HAP-1 (cell line): ENCODE measurements at places on chromosomes 2 and 18.

DNA sequence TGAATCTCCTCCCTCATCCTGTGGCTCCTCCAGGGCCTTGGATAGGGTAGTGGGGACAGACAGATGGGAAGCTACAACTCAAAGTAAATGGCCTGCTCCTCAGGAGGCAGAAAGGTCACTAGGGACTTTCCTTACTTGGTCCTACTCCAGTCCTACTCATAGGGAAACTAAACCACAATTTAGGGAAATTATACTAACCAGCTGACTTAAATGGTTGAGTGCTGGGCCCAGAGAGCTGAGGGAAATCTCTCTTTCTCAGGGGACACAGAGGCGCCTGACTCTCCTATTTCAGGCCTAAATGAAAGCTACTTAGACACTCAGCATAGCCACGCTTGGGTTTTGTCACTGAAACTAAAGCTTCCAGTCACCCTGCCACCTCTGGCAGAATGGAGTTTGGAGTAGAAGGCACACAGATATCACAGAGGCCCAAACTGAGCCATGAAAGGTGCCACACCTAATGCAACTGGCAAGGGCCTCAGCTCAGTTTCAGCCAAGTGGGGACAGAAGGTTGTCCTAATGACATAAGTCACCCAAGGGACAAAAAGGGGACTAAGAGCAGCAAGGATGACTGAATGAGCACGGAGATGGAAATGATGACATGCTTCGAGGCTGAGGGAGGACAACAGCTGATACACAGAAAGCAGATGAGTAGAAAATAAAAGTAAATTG is 24.0 kb downstream of the CERKL start:
- no peak for DNase-seq

DNA sequence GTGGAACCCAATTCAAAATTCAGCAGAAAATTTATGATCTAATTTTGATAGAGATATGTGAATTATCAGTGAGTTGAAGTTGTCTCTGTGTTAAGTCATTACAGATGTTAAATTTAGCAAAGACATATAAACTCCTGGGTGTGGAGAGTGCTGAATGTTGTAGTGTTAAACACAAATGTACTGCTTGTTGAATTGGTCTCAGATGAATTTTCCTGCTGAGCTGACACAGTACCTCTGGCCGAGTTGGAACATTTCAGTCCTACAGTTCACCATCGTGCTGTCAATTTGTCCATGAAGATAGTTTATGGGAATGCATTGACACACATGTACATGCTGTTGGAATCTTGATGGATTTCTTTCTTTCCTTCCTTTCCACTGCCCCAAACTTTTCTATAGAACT is 255.9 kb downstream of the PLCL1 start:
- no peak for DNase-seq

DNA sequence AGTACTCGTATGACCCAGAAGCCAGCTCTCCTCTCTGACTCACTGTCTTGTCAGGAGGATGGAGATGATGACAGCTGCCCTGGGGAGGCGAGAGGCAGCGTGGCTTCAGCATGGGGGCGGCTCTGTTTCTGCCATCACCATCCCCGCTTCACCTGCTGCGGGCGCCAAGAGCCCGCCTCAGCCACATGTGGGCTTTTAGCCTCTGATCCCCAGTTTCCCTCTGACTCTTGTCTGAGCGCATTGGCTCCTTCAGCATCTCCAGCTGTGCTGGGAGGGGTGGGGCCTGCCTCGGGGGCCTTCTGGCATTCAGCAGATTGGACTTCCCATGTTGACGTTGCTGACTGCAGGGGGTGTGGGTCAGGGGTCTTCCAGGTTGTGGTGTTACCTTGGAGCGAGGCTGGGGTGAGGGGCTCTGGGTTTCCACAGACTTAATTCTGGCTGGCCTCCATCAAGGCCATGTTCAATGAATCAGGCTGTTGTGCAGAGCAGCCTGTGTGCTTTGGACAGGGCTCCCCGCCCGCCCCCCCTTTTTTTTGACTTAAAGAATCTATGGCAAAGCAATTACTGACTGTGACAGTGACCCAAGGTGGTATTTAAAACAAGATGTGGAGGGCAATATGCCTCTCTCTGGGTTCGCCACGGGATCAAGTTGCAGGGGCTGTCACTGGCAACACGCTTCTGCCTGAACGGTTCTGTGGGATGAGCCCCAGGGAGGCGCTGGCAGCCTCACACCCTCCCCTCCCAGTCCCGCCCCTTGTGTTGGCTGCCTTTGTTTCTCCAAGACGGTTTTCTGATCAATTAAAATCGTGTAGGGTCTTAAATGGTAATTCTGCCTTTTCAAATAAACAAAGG is 228.3 kb downstream of the LDLRAD4 start:
- no peak for DNase-seq

DNA sequence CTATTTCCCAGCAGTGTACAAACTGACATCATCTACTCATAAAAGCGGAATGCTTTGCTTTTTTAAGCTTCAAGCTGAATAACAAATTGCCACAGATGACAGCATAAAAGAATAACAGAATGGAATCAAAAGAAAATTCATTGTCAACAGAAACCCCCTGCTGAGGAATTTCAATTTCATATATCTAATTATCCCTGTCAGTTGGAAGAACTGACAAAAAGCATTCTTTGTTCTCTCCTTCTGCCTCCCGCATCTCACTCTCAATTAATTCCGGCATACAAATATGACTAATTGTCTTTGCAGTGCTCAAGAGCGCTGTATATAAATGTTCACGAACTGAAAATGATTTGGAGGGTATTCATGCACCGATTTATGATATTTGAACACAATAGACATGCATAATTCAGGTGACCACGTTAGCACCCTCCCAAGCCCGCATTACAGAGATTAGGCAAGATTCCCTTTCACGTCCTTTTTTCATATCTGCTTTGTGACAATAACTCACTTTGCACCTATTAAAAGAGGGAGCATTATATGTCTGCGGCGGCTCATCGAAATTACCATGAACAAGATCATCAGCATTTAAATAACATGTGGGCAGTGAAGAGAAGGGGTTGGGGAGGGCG is 277.7 kb upstream of the SALL3 start:
- peak; percentile 95 for DNase-seq

DNA sequence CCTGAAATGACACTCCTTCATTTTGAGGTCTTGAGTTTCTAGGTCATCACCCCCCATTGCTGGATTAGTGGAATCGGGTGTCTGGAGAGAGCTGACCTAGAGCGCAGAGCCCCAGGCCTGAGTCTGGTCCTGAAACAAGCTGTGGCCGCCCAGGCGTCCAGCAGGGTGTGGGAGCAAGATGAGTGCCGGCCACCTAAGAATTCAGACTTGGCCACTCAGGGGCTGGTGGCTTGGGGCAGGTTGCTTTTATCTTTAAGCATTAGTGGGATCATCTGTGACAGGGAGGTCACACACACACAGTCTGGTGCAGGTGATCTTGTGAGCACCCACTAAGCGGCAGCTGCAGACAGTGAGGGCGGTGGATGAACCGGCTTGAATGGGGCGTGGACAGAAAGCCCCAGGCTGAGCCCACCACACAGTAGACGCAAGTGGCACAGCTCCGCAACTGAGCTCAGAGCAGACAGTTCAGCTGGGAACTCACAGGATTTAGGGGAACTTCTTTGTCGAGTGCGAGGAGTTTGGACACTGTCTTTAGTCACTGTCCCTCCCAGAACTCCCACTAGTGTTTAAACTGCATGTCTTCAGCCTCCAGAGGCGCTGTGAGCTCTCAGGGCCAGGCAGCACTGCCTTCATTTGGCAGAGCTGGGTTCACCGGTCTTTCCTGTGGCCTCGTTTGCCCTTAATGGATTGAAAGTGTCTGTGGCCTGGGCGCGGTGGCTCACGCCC is 21.5 kb downstream of the ITGB1BP1 start:
- DNase-seq = no peak

- no peak for DNase-seq
These were observed 270.2 kb downstream of the LOXHD1 start for GRCh38 chr18:46386788-46387187.

GRCh38 chr2:39487398-39488250 is 50.5 kb upstream of the MAP4K3 start:
- DNase-seq = no peak

DNA sequence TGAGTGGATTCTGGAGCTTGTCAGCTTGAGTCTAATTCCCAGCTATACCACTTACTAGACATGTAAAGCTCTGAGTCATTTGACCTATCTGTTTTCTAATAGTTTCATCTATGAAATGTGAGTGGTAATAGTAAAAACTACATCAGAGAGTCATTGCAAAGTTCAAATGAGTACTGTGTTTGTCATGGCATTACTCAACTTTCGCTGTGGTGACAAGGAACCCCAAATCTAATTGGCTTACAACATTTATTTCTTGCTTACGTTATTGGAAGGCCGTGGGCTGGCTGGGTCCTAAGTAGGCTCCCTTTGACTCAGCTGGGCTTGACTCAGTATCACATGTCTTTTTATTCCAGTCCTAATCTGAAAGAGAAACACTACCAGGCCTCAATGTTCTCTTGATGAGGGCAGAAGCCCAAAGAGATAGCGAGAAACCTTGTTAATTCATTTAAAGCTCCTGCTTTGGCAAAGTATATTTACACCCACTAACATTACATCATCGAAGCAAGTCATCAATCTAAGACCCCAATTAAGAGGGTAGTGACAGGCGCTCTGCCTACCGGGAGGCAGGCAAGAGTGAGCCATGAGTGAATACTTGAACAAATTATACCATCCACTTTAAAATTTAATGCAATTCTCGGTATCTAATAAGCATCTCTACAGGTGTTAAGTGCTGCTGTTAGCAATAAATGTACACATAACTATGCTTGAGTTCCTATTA is 431.8 kb upstream of the SPHKAP start:
- DNase-seq = no peak

- no peak for DNase-seq
These were observed 66.5 kb downstream of the RHBDD1 start for GRCh38 chr2:226902041-226902966.

- DNase-seq = no peak
These were observed 72.0 kb downstream of the ARMC9 start for GRCh38 chr2:231270221-231271114.

DNA sequence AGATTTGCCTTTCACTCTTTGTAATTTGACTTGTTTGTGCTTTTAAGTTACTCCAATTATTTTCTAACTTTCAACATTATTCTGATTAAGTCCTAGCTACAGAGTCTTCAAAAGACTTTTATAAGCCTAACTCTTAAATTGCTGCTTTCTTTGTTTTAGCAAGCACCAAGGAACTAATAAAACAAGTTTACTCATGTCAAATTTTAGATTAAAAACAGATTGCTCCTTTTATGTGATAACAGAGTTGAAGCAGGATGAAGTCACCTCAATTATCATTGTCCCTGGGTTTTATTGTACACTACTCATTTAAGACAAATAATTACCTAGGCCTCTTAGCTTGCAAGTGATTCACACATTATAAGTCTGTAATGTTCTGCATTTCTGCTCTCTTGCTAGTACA is 678.4 kb downstream of the ERBB4 start:
- no peak for DNase-seq

- no peak for DNase-seq
These were observed 18.2 kb downstream of the CYBRD1 start for GRCh38 chr2:171540437-171540836.

DNA sequence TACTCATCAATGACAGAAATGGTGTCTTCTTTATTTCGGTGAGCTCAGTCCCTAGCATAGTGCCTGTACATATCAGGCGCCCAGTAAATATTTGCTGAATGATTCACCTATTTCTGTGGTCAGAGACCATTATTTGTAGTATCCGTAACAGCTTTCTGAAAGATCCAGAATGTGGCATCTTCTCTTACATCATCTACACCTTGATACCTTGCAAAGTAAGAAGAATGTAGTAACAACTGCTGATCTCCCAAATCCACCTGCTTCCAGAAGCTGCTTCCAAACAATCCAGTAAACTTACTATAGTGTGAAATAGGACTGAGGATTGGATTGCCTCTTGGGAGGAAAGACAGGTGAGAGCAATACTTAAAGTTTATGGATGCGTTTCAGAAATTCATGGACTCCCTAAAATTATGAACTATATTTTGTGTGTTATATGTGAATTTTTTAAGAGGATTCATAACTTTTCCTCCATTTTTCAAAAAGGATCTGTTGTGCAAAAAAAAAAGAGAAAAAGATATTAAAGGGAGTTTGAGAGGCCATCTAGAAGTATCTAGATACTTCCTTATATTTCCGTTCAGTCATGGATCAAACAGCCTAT is 945 bp upstream of the ASXL2 start:
- no peak for DNase-seq

DNA sequence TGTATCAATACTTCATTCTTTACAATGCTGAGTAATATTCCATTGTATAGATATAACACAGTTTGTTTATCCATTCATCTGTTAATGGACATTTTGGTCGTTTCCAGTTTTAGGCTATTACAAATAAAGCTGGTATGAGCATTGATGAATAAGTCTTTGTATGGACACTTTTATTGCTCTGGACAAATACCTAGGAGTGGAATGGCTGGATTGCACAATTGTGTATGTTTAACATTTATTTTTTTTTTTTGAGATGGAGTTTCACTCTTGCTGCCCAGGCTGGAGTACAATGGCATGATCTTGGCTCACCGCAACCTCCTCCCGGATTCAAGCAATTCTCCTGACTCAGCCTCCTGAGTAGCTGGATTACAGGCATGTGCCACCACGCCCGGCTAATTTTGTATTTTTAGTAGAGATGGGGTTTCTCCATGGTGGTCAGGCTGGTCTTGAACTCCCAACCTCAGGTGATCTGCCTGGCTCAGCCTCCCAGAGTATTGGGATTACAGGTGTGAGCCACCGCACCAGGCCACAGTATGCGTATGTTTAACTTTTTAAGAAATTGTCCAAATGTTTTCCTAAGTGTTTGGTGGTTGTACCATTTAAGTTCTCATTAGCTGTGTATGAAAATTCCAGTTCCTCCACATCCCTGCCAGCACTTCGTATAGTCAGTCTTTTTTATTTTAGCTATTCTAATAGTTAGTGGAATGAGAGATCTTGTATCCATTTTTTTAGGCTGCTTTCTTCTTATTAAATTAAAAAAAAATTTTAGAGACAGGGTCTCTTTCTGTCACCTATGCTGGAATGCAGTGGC is 194.9 kb upstream of the HAAO start:
- no peak for DNase-seq

DNA sequence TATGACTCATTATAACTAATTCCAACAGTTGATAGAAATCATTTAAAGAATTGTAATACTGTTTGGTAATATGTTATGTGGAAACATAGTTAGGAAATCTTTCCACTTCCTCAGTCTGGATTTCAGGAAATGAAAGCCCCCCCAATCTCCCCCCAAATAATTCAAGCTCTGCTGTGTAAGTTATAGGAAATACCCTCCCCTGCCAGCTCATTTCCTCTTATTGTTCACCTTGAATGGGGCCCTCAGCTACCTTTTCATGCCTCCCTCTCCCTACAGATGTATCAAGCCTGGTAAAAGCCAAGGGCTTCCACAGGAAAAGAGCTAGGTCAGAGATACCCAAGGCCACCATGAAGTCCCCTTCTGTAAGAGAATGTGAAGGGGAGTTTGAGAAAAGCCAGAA is 155.5 kb downstream of the CNTNAP5 start:
- DNase-seq = no peak
